ENCODE measurements at places on chromosomes 12 and 14.

DNA sequence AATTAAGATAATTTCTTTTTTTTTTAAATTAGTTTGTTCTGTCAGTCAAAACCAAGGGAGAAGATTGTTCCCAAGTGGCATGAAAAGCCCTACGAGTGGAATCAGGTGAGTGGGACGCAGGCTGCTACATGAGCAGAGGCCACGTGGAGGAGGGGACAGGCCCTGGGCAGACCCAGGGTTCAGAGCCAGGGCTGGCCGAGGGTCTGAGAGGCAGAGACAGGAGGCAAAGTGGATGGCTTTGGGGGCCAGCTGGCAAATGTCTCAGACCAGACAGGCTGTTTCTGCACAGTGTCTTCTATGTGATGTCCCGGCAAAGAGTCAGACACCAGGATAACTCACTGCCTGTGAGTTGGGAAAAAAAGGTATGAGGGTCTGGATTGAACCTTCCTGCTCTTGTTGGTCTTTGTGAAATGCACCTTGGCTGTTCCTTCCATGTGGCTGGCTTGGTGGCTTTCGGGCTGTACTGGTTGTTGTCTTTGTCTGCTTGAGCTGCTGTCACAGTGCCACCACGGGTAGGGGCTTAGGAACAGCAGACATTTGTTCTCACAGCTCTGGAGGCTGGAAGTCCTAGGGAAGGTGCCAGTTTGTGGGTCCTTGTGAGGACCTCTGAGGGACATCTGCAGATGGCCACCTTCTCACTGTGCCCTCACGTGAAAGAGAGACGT is 35.8 kb upstream of the ASPG start:
- DNase-seq: no peak

DNA sequence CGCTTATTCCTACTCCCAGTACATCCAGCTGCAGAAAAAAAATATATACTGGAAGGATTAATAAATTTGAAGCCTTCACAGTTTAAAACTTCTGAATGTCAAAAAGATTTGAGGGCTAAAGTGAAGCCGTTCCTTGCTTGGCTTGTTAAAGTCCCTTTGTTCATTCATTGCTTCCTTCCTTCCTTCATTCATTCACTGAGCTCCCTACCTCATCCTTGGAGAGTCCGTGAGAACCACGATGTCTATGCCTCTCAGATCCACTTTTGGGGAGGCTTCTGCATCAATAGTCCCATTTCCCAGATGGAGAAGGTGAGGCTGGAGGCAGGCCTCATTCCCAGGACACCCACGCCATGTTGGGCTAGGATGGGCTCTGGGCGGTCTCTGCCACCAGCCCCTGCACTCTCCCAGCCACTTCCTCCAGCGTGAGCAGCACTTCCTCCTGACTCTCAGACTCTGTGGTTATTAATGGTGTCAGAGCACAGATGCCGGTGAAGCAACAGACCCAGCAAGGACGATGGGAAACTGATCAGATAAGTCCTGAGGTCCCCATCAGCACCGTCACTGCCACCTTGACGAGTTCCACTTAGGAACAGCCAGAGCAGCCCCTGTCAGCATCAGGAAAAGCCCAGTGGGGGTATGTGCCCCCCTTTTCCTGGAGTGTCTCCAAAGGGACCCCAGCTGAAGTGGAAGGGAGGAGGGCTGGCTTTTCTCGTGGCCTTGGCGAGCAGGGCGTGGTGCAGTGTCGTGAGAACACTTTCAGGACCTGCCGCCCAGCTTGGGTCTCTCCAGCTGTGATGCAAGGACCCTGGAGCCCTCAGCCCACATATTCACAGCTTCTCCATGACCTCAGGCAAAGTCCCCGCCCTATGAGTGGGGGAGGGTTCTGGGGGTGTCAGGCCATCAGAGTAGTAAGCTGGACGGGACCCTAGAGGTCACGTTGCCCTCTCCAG is 21.2 kb downstream of the ASB2 start:
- DNase-seq: no peak

- DNase-seq: no peak
Observed at GRCh38 chr12:114547636-114548035, 136.3 kb downstream of the TBX3 start.

DNA sequence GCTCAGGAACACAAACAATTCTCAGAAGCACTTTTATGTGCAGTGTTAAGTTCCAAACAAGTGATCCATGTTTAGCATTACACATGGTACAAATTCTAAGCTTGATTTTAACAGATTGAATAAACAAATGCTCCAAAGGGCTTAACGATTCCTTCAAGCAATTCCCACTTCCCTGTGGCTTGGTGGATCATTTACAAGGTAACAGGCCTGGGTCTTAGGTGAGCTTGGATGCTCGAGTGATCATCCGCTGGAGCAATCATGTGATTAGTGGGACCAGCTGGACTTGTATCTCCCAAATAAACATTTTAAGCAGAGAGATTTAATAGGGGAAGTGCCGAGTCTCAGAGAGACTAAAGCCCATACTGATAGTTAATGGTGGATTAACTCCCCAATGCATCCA is 70.7 kb downstream of the CALM1 start:
- peak; percentile 66 for DNase-seq

GRCh38 chr14:47919997-47920396 is 244.6 kb upstream of the MDGA2 start:
- no peak for DNase-seq

GRCh38 chr12:113658006-113658655 is 186.5 kb upstream of the LHX5 start:
- DNase-seq: no peak

GRCh38 chr12:117643971-117644370 is 282.5 kb upstream of the NOS1 start:
- peak; percentile 68 for DNase-seq

DNA sequence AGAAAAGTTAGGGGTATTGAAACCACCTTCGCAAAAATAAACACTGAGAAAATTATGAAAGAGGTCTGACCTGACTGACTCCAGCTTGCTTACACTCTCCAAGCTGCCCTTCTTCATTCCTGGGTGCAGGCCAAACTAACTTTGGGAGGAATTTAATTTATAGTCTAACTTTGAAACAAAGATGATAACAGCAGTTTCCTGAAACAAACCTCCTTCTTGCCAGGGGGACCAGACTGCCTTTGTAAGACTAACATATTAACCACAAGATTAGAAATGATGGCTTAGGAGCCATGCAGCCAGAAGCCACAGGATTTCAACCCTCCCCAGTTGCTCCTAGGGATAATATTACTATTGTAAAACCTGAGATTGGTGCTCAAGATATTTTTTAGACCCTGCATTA is 13.8 kb upstream of the EEA1 start:
- DNase-seq: no peak

- DNase-seq: no peak
Observed at GRCh38 chr12:67450441-67450840, 181.3 kb downstream of the CAND1 start.

DNA sequence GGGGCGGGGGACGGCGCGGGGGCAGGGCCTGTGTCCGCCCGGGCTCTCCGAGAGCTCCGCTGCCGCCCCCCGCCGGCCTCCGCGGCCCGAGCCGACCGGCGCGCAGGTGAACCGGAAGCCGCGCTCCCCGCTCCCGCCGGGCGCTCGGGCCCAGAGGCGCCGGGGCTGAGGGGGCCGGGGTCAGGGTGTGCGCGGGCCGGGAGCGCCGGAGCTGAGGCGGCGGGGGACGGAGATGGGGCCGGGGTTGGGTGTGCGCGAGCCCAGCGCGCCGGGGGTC is 431 bp downstream of the HIP1R start:
- no peak for DNase-seq

DNA sequence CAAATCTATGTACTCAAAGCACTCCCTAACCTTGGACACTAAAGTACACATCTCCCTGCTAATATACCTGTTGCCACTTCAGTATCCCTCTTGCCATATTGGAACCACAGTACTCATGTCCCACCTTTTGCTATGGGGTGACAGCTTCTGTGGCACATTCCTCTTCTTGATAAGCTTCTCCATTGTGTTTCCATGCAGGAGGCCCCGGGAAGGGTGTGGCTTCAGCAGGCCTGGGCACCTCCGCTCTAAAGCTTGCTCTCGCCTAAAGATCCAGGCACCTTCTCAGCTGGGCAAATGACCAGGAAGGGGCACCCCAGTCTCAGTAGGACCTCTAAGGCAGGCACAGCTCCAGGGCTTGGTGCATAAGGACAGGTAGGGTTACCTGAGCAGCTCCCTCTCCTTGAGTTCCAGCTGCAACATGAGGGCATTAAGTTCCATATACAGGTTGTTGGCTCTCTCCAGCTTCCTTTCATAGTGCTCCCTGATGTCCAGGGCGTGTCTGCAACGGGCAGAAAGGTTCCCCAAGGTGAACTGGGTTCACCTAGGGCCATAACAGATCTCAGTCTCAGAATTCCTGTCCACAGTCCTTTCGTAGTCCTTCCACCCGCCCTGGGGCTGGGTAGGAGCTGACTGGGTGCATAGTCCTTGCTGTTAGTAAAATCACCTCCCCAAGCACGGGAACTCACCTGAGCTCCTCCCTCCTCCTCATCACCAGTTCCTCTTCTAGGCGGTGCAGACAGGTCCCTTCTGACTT is 15.9 kb downstream of the MAP3K12 start:
- DNase-seq: no peak

Data from WERI-Rb-1 (cell line).